ENCODE measurements at places on chromosomes 1 and 21.

DNA sequence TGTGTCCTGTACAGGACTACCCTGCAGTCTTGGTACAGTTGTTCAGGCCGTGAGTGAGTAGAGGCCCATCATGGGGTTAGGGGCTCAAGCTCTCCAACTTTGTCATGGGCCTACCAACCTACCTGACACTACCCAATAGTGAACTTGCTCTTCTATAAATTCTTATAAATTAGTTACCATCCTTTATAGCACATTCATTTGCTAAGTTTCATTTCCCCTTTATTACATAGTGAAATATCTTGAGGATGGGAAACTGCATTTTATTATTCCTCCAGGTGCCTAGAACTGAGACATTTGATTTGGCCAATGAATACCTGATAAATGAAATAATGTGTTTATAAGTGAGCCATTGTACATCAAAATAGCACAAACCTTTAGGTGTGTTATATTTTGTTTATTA, 9.1 kb upstream of the CTH start:
- no peak for DNase-seq

DNA sequence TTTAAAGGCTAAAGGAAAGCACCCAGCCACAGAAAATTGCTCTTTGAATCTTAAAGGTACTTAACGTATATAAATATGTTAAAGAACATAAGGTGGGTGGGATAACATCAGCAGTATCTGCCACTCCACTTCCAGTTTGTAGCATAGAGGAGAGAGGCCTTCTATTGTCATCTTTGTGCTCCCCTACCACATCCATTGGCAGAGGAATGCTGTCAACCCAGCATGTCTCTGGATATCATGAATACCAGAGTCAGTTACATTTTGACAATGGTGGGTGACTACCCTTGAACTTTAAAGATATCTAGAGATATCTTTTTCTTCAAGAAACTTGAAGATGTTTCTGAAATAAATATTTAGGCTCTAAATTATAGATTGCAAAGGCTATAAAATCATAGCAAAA, 283.2 kb upstream of the LRRC7 start:
- DNase-seq = no peak

GRCh38 chr1:22665752-22666151, 12.7 kb downstream of the C1QB start:
- peak; percentile 82 for DNase-seq

DNA sequence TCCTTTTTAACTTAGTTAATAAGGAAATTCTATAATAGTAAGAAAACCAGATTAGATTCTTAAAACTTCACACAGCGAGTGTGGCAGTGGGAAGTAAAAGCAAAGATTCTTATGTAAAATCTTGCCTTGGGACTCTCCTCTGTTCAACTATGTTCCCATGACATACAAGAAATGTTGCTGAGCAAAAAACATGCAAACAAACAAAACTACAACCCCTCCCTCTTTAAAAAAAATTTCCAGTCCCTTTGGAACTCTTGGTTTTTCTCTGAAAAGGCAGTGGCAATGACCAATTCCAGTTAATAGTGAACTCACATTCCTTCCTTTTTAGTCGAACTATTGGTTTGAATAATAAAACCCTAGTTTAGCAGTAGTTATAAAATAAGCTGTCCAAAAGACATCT, 453.1 kb upstream of the ZRANB2 start:
- no peak for DNase-seq

GRCh38 chr1:36285443-36286101, 20.6 kb upstream of the SH3D21 start:
- peak; percentile 93 for DNase-seq

DNA sequence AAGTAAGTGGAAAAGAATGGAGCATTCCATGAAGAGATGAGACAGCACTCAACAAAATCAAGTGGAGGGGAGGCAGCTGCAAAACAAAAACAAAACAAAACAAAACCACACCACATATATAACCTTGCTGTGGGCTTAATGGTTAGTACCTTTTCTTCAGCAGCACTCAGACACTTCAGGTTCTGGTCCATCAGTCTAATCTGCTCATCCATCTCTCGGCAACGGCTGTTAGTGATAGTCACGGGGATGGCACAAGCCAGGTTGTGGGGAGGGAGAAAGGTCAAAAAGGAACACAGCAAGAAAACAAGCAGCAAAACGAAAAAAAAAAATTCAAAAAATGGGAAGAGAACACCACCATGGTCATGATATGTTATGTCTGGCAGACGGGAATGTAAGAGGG, 17.0 kb upstream of the NUP210L start:
- DNase-seq = no peak

GRCh38 chr1:16083486-16083885, 10.0 kb upstream of the FAM131C start:
- DNase-seq = no peak

DNA sequence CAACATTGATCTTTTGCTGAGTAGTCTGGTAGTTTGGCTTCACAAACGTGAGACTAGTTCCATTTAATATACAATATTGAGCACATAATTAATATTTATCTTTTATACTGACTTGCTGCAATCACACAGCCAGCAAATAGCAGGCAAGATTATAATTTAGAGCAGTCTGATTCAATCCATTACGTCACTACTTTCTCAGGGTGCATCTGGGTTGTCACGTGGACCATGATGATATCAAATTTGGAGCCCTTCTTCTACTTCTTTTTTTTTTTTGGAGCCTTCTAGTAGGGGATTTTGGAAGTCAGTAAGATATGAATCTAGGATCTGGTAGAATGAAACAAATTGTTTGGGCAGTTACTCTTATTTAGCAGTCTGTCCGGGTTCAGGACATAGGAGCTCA, 100.6 kb upstream of the SLC5A9 start:
- no peak for DNase-seq

Data from lung microvascular endothelial cell (primary cell).